ENCODE measurements at places on chromosomes 13 and 19. TPM values are rescaled to one million over a fixed set of nuclear protein-coding genes. Genes with fewer than 3 reads are reported as not detected.

ZNF625 gene
- 5.0 TPM for total RNA-seq

CEACAM20 gene
- total RNA-seq: not detected

GPR42 gene
- total RNA-seq: not detected

ZNF221 gene
- 0.77 TPM for total RNA-seq

RGL3 gene
- not detected for total RNA-seq

SLC25A41 gene
- total RNA-seq: 0.23 TPM

CYP2A7 gene
- not detected for total RNA-seq

KLK7 gene
- not detected for total RNA-seq

SHC2 gene
- not detected for total RNA-seq

ECSIT gene
- 28.8 TPM for total RNA-seq

EFNA2 gene
- not detected for total RNA-seq

ZNF433 gene
- total RNA-seq: 0.16 TPM

ZNF20 gene
- 2.8 TPM for total RNA-seq

TLE6 gene
- 1.0 TPM for total RNA-seq

ZNF546 gene
- total RNA-seq: 5.4 TPM

ZNF763 gene
- 1.3 TPM for total RNA-seq

MRPL54 gene
- 100 TPM for total RNA-seq

S1PR2 gene
- 6.9 TPM for total RNA-seq

BIVM gene
- 36.9 TPM for total RNA-seq

GRK1 gene
- total RNA-seq: 0.05 TPM

ZNF429 gene
- total RNA-seq: 6.5 TPM

ZFP82 gene
- 4.3 TPM for total RNA-seq

REX1BD gene
- total RNA-seq: 93.8 TPM

ZNF570 gene
- total RNA-seq: 4.4 TPM

PHLDB3 gene
- total RNA-seq: 20.2 TPM

ZNF540 gene
- 0.41 TPM for total RNA-seq

OVOL3 gene
- total RNA-seq: not detected

ZNF93 gene
- 7.2 TPM for total RNA-seq

KLF5 gene
- 3.5 TPM for total RNA-seq

SCEL gene
- not detected for total RNA-seq

KLK14 gene
- 0.64 TPM for total RNA-seq

KBTBD6 gene
- 7.1 TPM for total RNA-seq

SULT2B1 gene
- total RNA-seq: 0.16 TPM

GAMT gene
- total RNA-seq: 30.9 TPM

INAFM1 gene
- 8.7 TPM for total RNA-seq

ATP7B gene
- 0.84 TPM for total RNA-seq

PTH2 gene
- total RNA-seq: not detected

C19orf67 gene
- total RNA-seq: 0.30 TPM

GPR18 gene
- 11.7 TPM for total RNA-seq

FCAR gene
- total RNA-seq: not detected

PCDH17 gene
- not detected for total RNA-seq

ZNF492 gene
- 0.09 TPM for total RNA-seq

DGKH gene
- 16.3 TPM for total RNA-seq

MBD3L2 gene
- not detected for total RNA-seq

PSG11 gene
- not detected for total RNA-seq

ACP7 gene
- total RNA-seq: not detected

IGFL3 gene
- total RNA-seq: not detected

ZNF541 gene
- 0.39 TPM for total RNA-seq

ANGPTL4 gene
- 0.36 TPM for total RNA-seq

ACTMAP gene
- 17.0 TPM for total RNA-seq

INSL3 gene
- total RNA-seq: 4.1 TPM
